ENCODE measurements at places on chromosomes 13 and 19.
A peak's percentile ranks its signal among the peaks of the same experiment; 100 is the strongest.

- DNase-seq: no peak
Observed at GRCh38 chr13:80931118-80931517, 590.2 kb upstream of the SPRY2 start.

DNA sequence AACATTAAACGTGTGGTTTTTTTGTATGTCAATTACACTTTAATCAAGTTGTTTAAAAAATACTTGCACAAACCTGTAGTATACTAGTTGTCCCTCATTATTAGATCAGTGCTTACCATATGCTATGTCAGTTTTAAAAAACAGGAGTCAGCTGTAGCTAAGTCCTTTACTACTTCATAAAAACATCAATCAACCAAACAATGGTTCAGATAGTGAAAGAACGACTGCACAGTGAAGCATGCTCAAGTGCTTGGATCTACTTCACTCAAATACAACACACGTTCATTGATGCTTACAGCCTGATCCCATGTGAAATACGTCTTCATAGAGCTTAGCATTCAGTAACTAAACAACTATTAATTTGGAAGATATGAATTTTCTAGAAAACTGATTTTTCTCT lies 225.0 kb downstream of the FGF14 start:
- no peak for DNase-seq

GRCh38 chr13:98575904-98576199 lies 1.1 kb downstream of the STK24 start:
- DNase-seq: no peak

- DNase-seq: no peak
Observed at GRCh38 chr19:17331045-17331558, 3.6 kb downstream of the ANO8 start.

DNA sequence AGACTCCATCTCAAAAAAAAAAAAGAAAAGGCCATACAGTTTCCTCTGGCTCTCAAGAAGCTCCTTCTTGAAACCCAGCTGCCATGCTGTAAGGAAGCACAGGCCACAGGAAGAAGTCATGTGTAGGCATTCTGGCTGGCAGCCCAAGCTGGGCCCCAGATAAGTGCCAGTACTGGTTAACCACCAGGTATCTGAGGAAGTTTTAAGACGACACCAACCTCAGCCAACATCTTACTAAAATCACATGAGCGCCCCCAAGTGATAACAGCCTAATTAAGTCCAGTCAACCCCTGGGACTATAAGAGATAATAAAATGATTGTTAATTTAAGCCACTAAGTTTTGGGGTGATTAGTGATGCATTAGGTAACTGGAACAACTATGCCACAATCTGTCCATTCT lies 27.4 kb upstream of the AKT2 start:
- DNase-seq: no peak

- DNase-seq: no peak
Observed at GRCh38 chr19:41784743-41785142, 11.6 kb upstream of the CEACAM3 start.

GRCh38 chr13:91099877-91100276 lies 247.6 kb upstream of the MIR17HG start:
- DNase-seq: no peak

DNA sequence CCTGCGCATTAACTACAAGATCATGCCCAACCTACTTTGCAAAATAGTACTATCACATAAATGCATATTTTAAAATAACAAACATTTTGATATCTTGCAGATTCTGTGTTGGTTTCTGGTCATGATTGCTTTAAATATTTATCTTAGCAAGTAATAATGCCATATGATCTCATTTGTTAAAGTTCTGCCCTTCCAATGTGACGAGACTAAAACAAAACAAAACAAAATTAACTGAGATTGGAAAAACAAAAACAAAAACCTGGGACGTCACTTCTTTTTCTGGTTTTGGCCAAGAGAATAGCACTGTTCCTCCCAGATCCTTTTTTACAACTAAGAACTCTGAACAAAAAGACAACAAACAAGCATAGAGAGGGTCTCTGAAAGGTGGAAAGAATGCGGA lies 436.3 kb downstream of the DACH1 start:
- no peak for DNase-seq

GRCh38 chr13:100443278-100443997 lies 145.2 kb downstream of the GGACT start:
- DNase-seq: no peak

GRCh38 chr13:77378662-77379061 lies 51.8 kb upstream of the MYCBP2 start:
- no peak for DNase-seq

- DNase-seq: peak; percentile 43
Observed at GRCh38 chr13:45564133-45564776, 51.3 kb downstream of the ERICH6B start.

DNA sequence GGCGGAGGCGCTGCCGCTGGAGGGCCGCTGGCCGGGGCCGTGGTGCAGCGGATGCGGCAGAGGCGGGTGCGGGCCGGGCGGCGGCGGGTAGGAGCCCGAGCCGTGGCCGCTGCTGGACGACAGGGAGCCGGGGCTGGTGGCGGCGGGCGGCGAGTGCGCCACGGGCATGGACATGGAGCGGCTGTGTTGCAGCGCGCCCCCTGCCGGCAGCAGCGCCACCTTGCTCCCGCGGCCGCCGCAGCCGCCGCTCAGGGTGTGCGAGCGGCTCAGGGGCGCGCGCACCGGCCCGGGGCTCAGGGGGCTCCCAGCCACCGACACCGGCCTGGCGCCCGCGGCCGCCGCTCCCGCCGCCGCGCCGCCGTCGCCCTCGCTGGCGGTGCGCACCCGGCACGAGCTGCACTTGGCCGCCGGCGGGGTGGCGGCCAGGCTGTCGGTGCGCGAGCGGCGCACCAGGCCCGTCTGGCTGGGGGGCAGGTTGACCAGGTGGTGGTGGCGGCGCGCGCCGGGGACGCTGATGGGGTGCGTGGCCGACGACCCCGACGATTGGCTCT lies 1.7 kb downstream of the IRS2 start:
- DNase-seq: peak; percentile 77

DNA sequence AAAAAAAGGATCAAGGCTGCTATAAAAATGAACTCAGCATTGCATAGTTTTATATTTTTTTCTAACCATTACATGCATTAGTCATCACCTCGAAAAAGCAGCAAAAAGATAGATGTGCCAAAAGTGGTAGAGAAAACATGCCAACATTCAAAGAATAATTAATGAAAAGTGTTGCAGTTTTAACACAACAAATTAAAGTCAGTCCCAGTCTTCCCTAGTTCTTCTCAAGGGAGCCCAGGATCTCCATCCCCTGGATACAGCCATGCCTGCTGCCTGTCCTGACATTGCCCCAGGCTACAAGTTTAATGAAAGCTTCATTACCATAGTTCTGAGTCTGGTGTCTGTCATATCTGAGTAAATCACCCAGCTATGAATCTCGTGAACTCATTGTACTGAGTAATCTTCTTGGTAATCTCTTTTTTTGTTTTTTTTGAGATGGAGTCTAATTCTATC lies 116.6 kb upstream of the KLF12 start:
- peak; percentile 77 for DNase-seq

DNA sequence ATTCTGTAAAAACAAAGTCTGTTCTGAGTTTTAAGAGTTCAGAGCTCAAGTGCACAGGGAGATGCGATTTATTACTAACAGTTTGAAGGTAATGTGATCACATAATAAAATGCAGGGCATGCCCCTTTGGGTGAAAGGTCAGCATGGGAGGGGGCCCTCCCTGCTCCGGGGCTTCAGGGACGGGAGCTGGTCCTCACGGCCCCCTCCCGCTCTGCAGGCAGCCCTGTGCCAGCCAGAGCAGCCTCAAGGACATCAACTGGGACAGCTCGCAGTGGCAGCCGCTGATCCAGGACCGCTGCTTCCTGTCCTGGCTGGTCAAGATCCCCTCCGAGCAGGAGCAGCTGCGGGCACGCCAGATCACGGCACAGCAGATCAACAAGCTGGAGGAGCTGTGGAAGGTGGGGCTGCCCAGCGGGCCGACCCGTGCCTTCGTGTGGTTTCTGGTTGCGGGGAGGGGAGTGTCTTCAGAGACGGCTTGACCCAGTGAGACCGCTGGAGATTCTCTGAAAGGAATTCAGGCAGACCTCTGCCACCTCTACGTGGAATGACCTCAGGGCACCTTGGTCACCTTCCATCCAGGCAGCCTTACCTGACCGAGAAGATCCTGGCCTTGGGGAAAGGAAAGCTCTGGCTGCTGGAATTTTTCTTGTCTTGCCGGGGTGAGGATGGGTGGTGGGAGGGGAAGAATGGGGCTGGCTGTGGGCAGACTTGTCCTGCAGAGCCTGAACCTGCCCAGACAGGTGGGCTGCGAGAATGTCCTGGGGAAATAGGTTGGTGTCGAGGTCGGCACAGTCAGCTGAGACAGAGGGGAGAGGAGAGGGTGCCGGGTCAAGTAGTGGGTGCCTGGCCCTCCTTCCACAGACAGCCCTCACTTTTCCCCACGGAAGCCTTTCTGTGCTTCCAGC lies 19.0 kb downstream of the UPF1 start:
- DNase-seq: no peak

DNA sequence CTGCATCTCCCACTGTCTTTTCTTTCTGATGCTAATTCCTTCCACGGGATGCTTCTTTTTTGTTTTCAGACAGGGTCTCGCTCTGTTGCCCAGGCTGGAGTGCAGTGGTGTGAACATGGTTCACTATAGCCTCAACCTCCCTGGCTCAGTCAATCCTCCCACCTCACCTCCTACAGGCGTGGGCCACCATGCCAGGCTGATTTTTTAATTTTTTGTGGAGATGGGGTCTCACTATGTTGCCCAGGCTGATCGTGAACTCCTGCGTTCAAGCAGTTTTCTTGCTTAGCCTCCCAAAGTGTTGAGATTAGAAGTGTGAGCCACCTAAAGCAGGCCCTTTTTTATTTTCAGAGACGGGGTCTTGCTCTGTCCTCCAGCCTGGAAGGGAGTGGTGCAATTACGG lies 4.8 kb downstream of the GYS1 start:
- no peak for DNase-seq

DNA sequence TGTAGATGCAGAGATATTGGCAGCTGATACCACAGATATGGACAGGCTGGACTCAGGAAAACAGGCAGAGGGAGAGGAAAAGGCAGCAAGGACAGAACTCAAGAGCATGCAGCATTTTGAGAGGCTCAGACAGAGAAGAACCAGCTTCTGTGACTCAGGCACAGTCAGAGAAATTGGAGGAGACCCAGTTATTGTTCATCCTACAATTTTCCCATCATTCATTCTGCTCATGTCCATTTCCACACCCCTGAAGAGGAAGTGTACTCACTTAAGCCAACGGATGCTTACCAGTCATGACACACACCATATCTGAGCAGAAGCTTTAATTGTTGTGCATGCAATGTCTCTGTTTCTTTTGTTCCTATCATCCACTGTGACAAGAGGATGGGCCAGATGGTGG lies 359.8 kb upstream of the HTR2A start:
- DNase-seq: peak; percentile 40

- peak; percentile 56 for DNase-seq
Observed at GRCh38 chr19:17052439-17052838, 22.8 kb downstream of the HAUS8 start.

DNA sequence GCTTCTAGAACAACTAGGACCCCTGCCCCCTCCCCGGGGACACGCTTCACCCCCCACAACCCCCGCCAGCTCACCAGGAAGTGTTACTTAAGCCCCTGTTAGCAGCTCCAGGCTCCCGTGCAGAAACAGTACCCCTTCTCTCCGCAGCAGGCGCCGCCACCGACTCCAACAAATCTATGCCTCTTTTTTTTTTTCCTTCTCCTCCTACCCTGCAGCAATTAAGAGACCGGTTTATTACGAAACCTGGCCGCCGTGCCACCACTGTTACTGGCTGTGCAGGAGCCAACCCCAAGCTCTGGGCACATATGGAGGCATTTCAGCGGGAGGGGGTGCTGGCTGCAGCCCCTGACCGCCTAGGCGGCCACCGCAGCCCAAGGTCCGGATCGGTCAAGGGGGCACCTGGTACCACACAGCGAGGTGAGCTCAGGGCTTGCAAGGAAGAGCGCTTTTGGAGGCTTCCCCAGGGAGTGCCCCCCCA lies 2.4 kb downstream of the GADD45B start:
- DNase-seq: peak; percentile 58

DNA sequence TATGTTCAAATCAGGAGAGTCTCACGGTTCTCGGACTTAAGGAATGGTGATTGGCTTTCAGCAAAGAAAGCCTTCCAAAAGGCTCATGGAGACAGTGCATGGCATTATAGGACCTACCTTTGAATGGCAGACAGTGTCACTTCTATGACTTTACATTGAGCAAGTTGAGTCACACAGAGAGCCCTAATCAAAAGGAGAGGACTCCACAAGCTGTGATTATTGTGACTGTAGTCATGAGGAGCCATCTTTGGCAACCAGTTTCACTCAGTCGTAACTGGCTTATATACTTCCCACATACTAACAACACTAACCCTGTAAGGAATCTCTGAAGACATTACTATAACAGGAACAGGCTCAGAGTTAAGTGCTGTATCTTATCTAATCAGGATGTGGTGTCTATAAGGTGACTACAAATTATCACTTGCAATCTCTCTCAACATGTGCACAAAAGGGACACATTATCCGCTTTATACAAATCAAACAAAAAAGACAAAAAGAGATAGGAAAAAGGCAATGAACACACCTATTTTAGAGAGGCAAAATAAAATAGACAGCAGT lies 6.1 kb downstream of the LGALS14 start:
- no peak for DNase-seq

DNA sequence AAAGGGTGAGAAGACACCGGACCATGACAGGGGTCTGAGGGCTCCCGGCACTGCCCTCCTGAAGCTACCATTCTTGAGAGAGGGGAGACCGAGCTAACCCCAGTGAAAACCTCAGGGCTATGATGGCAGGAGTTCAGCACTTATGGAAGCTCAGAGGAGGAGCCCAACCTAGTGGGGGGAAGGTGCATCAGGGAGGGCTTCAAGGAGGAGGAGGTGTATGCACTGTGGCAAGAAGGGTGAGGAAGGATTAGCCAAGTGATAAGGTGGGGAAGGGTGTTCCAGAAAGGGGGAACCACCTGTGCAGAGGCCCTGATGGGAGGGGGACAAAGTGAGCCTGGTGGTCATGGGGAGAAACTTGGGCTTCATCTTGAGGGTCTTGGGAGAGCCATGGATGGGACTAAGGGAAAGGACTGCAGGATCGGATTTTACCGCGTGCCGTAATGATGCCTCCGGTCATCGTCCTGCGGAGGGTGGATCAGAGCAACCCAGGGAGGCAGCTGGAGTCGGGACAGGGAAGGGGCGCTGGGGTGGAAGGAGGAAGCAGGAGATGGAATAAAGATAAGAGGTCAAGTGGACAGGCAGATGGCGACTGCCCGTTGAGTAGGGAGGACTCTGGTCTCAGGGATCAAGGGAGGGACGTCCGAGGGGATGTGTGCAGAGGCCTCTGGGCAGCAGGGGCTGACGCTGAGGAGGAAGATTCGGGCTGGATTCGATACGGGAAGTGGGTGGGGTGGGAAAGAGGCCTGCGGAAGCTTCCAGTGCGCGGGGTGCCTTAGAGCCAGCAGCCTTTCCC lies 13.3 kb upstream of the PSMD8 start:
- no peak for DNase-seq

GRCh38 chr13:98972627-98973026 lies 5.2 kb downstream of the DOCK9 start:
- DNase-seq: peak; percentile 65

Measured in fibroblast of skin of scalp (primary cell).